ENCODE measurements at places on chromosomes 2 and 18. TPM values are rescaled to one million over a fixed set of nuclear protein-coding genes. Genes with fewer than 3 reads are reported as not detected.

The NR4A2 gene
- total RNA-seq = 4.2 TPM

The DCDC2C gene
- total RNA-seq = not detected

The FSIP2 gene
- 2.6 TPM for total RNA-seq

The GPBAR1 gene
- 3.2 TPM for total RNA-seq

The PIEZO2 gene
- 233 TPM for total RNA-seq

The PER2 gene
- total RNA-seq = 15.0 TPM

The TTN gene
- 47.4 TPM for total RNA-seq

The GPR75 gene
- total RNA-seq = 1.4 TPM

The FABP1 gene
- 0.40 TPM for total RNA-seq

The POTEI gene
- total RNA-seq = 0.28 TPM

The GPR45 gene
- total RNA-seq = not detected

The C2orf81 gene
- total RNA-seq = 16.9 TPM

GRCh38 chr2:158676696-158677095 is 118.4 kb upstream of the DAPL1 start:
- peaks cover 25% of the 10 kb centered on the region for H3K36me3 ChIP-seq
- peak; percentile 35 for DNase-seq
- no peaks in the 10 kb centered on the region for H3K4me1 ChIP-seq

DNA sequence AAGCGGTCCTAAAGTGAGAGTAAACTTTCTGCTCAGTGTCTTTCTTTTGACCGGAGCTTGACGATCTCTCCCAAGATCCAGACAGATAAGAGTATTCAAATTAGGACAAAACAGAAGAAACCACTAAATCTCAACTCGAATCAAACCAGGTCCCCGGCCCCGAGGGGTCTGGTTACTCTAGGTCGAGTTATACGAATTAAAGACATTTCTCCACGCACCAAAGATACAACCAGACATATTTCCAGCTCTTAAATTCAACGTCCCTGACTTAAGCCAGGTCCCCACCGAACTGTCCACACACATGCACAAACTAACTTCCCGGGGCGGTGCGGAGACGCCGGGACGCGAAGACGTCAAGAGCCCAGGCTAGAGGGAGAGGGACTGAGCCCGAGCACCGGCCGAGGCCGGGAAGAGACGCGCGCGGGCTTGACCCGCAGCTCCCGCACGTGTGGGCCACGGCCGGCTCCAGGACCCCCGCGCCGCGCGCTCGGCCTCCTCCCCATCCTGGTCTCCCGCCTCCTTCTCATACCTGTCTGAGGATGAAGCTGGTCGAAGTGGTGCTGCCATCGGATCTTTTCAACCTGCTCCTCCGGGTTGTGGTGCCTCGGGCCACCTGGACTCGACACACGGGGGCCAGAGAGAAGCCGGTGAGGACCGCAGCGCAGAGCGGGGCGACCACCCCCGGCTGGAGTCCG is 896 bp downstream of the CACNB4 start:
- H3K27ac ChIP-seq = peak overlapping the region; percentile 80
- no peaks in the 10 kb centered on the region for H3K36me3 ChIP-seq
- H3K4me3 ChIP-seq = peak overlapping the region; percentile 66
- H3K27me3 ChIP-seq = peaks cover 26% of the 10 kb centered on the region
- H3K4me1 ChIP-seq = no peaks in the 10 kb centered on the region

DNA sequence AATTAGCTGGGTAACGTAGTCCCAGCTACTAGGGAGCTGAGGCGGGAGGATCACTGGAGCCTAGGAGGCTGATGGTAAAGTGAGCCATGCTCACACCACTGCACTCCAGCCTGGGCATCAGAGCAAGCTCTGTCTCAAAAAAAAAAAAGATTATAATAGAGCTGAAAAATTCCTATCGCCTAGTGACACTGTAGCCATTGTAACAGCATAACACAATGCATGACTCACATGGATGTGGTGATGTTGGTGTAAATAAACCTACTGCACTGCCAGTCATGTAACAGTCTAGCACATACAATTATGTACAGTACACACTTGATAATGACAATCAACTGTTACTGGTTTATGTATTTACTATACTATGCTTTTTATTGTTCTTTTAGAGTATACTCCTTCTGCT is 39.6 kb downstream of the MGAT4A start:
- no peak overlapping the region for H3K27ac ChIP-seq
- no peak overlapping the region for H3K4me3 ChIP-seq
- no peak for DNase-seq

DNA sequence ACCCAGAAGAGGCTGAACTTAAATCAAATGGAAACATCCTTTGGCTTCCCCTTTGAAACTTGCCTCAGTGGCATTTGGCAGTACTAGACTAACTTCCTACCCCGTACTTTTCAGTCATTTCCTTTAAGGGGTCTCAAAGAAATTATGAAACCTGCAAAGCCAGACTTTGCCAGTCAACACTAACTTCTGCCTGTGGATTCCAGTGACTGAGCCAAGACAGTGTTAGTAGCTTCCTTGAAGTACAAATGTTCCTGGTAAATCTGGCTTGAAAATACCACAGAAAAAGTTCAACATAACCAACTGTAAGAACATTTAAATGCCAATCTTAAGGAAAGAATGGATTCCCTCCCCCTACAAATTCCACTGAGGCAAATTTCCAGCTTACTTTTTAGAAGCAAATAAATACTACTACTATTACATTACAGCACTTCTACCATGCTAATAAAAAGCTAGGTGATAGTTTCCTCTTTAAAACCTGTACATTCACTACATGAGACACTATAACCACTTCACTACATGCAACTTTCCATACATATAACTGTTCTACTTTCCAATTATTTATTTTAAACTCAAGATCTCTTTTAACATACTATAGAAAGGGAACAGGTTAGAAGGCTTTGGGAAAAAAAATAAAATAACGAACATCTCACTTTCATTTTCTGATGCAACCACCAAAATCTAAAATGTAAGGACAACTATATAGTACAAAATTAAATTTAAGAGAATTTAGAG is 2.4 kb downstream of the PELI1 start:
- no peaks in the 10 kb centered on the region for H3K36me3 ChIP-seq
- no peak overlapping the region for H3K4me3 ChIP-seq
- no peak overlapping the region for H3K27ac ChIP-seq
- H3K27me3 ChIP-seq = no peaks in the 10 kb centered on the region

- H3K4me1 ChIP-seq = no peaks in the 10 kb centered on the region
- H3K27ac ChIP-seq = no peak overlapping the region
- peak; percentile 32 for DNase-seq
- no peaks in the 10 kb centered on the region for H3K27me3 ChIP-seq
Observed at GRCh38 chr2:75238670-75239330, 39.5 kb upstream of the TACR1 start.

DNA sequence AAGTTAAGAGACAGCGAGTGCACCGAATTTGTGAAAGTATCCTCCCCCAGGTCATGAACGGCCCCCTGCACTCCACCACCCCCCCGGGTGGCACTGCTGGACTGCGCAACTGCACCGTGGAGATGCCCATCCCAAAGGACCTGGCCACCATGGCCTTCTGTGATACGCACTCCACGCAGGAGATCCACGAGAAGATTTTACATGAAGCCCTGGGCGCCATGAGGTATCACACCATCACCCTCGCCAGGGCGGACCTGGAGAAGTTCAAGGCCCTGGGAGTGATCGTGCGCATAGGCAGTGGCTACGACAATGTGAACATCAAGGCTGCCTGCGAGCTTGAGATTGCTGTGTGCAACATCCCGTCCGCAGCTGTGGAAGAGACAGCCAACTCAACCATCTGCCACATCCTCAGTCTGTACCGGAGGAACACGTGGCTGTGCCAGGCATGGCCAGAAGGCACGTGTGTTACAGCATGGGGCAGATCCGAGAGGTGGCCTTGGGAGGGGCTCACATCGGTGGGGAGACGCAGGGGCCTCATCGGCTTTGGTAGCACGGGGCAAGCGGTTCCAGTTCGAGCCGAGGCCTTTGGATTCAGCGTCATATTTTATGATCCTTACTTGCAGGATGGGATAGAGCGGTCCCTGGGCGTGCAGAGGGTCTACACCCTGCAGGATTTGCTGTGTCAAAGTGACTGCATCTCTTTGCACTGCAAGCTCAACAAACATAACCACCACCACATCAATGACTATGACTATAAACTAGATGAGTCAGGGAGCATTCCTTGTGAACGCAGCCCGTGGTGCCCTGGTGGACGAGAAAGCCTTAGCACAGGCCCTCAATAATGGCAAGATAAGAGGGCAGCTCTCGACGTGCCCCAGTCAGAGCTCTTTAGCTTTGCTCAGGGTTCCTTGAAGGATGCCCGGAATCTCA is 290.8 kb upstream of the MC4R start:
- H3K4me3 ChIP-seq = no peak overlapping the region
- H3K4me1 ChIP-seq = no peaks in the 10 kb centered on the region
- H3K27me3 ChIP-seq = no peaks in the 10 kb centered on the region
- DNase-seq = no peak
- H3K27ac ChIP-seq = no peak overlapping the region

- H3K4me3 ChIP-seq = no peak overlapping the region
- no peak overlapping the region for H3K27ac ChIP-seq
- H3K27me3 ChIP-seq = no peaks in the 10 kb centered on the region
- H3K4me1 ChIP-seq = peaks cover 2% of the 10 kb centered on the region
- no peaks in the 10 kb centered on the region for H3K36me3 ChIP-seq
- no peak for DNase-seq
Observed at GRCh38 chr18:69936191-69936558, 11.5 kb downstream of the CD226 start.

- no peaks in the 10 kb centered on the region for H3K27me3 ChIP-seq
- H3K4me1 ChIP-seq = no peaks in the 10 kb centered on the region
- no peaks in the 10 kb centered on the region for H3K36me3 ChIP-seq
- no peak overlapping the region for H3K27ac ChIP-seq
- no peak overlapping the region for H3K4me3 ChIP-seq
Observed at GRCh38 chr2:196712867-196713266, 73.4 kb downstream of the CCDC150 start.

GRCh38 chr2:64692401-64692800 is 38.7 kb upstream of the SERTAD2 start:
- no peaks in the 10 kb centered on the region for H3K36me3 ChIP-seq
- no peak overlapping the region for H3K27ac ChIP-seq
- no peaks in the 10 kb centered on the region for H3K27me3 ChIP-seq

GRCh38 chr2:26462100-26462499 is 15.8 kb downstream of the OTOF start:
- H3K4me3 ChIP-seq = no peak overlapping the region
- H3K27me3 ChIP-seq = no peaks in the 10 kb centered on the region
- no peaks in the 10 kb centered on the region for H3K36me3 ChIP-seq
- DNase-seq = no peak
- H3K27ac ChIP-seq = no peak overlapping the region

DNA sequence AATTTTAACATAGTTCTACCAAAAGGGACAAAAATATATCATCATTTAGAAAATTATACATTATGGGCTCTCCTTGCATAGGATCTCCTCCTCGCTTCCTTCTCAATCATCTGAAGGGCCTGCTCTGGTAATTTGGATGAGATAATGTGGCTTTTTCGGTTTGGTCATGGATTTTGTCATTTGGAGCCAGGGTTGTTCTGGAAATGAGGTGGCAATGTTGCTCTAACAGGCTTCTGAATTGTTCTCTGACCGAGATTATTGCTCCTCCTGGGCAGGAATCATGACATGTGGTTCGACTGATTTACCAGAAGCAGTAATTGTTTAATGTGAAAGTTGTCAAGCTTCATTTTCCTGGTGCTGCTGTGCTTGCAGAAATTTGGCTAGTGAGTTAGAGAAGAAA is 194.7 kb upstream of the ERBB4 start:
- no peak for DNase-seq
- H3K4me1 ChIP-seq = no peaks in the 10 kb centered on the region
- H3K4me3 ChIP-seq = no peak overlapping the region
- no peaks in the 10 kb centered on the region for H3K27me3 ChIP-seq
- H3K27ac ChIP-seq = no peak overlapping the region

DNA sequence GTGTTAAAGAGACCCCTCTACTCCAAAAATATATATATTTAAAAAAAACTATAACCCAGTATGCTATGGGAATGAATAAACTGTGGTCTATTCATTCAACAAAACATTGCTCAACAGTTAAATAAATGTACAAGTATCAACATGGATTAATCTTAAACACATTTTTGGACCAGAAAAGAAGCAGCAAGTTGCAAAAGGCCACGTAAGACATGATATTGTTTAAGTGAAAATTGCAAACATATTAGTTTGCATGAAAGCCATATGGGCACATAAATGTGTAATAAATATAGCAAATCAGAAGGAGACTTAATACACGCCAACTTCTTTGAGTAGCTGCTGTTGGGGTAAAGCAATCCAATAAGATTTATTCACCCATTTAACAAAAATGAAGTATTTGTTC is 321.5 kb downstream of the FBXO15 start:
- H3K36me3 ChIP-seq = no peaks in the 10 kb centered on the region
- H3K4me1 ChIP-seq = no peaks in the 10 kb centered on the region
- no peak overlapping the region for H3K27ac ChIP-seq
- no peaks in the 10 kb centered on the region for H3K27me3 ChIP-seq
- no peak overlapping the region for H3K4me3 ChIP-seq

GRCh38 chr2:196226707-196227065 is 55.3 kb upstream of the STK17B start:
- H3K4me3 ChIP-seq = no peak overlapping the region
- H3K27me3 ChIP-seq = no peaks in the 10 kb centered on the region
- DNase-seq = no peak
- H3K27ac ChIP-seq = no peak overlapping the region

DNA sequence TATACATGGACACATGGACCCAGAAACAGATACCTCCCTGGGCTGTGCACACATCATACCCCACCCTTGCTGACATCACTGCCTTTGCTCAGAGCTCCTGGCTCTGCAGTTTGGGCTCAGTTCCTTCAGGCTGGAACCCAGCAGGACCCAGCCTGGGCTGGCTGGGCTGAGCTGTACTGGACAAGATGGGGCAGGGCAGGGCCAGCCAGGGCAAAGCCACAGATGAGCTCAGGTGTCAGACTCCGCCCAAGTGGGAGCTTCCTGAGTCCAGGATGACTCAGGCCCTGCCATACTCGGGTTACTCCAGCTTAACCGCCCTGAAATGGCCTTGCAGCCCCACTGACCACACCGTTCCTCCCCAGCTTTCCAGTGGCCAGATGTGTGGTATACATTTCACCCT is 284.9 kb downstream of the OSR1 start:
- DNase-seq = no peak
- no peak overlapping the region for H3K27ac ChIP-seq
- H3K27me3 ChIP-seq = no peaks in the 10 kb centered on the region
- H3K4me1 ChIP-seq = peaks cover 14% of the 10 kb centered on the region
- no peaks in the 10 kb centered on the region for H3K36me3 ChIP-seq

DNA sequence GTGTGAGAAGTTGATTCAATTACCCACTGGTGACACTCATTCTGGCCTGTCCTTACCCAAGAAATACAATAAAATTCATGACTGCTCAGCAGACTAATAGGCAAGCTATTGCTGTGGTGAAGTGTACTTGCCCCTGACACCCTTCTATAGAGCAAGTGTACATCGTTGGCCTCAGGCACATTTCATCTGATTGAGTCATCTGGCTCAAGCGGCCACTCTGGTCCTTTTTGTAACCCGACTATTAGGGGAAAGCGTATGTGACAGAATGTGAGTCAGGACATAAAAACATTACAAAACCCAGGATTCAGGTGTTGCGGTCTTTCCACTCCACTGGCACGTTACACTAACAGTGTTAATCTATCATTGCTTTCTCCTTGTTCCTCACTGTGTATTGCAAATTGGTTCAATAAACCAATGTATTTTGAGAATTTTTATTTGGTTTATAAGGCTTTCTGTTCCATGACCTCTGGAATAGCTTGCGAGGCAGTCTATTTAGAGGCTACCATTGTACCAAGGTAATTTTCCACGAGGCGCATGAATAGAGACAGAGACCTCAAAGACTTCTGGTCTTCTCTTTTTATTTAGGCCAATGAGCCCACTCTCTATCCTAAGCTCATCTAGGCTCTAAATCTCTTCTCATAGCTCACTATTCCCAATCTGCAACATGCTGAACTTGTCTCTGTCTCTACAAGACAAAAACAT is 10.2 kb upstream of the TTC32 start:
- H3K4me3 ChIP-seq = no peak overlapping the region
- peaks cover 7% of the 10 kb centered on the region for H3K36me3 ChIP-seq
- no peak overlapping the region for H3K27ac ChIP-seq
- DNase-seq = no peak
- no peaks in the 10 kb centered on the region for H3K4me1 ChIP-seq
